Epithelial cell of esophagus (primary cell): ENCODE measurements at places on chromosomes 12 and 14.
A peak's percentile ranks its signal among the peaks of the same experiment; 100 is the strongest.

- DNase-seq: no peak
Measured at GRCh38 chr12:78441737-78442453, 422.7 kb upstream of the SYT1 start.

- DNase-seq: no peak
Measured at GRCh38 chr14:55698051-55698450, 118.0 kb downstream of the KTN1 start.

DNA sequence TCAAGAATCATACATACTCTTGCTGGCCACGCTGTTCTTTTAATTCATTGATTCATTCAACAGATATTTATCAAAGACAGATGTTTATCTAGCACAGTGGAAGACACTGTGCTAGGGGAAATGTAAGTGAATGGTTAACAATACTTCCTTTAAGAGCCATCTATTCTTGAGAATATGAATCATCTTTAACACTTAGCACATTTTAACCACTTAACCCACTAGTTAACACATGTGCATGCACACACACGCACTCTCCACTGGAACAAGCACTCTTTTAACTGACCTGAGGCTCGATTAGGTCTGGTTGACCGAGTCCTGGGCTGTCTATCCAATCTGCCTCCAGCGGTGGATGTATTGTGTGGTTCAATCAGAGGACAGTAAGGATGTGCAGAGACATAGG is 34.6 kb downstream of the LMNTD1 start:
- DNase-seq: peak; percentile 52

- no peak for DNase-seq
Measured at GRCh38 chr12:92370828-92371227, 225.2 kb upstream of the BTG1 start.

DNA sequence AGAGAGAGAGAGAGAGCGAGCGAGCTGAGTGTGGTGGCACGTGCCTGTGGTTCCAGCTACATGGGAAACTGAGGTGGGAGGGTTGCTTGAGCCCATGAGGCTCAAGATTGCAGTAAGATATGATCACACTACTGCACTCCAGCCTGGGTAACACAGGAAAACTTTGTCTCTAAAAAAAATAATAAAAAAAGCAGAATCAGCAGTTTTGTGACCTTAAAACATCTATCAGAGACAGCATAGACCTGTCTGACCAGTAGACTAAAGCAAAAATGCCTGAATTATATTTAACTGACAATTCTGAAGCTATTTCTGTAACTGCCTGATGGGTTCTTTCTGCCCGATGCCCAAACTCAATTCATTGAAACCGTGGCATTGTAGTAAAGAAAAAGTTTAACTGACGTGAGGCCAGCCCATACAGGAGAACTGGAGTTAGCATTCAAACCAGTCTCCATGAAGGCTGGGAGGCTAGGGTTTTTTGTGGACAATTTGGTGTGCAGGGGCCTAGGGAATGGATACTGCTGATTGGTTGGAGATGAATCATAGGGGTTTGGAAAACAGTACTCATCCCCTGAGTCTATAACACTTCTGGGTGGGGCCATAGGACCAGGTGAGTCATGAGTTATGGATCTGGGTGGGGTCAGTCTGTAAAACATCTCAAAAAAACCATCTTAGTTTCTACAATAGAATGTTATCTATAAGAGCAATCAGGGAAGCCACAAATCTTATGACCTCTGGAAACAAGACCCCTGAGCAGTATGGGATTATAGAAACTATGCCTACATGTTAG is 8.0 kb upstream of the RASSF8 start:
- DNase-seq: peak; percentile 58

DNA sequence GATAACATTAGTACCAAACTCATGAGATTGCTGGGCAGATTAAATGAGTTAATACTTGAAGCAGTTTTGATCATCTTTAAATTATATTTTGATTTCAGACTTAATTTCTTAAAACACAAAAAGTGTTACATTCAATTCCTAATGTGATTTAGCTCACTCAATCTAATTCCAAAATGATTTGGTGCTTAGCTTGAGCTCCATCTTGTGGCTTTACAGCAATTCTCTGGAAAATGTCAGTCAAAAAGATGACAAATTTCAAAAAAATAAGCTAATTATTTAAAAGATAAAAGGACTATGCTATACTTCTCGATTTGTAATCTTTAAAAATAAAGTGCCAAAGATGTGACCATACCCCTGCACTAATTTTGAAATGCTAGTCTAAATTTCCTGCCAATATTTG is 10.1 kb downstream of the LLPH start:
- DNase-seq: no peak

DNA sequence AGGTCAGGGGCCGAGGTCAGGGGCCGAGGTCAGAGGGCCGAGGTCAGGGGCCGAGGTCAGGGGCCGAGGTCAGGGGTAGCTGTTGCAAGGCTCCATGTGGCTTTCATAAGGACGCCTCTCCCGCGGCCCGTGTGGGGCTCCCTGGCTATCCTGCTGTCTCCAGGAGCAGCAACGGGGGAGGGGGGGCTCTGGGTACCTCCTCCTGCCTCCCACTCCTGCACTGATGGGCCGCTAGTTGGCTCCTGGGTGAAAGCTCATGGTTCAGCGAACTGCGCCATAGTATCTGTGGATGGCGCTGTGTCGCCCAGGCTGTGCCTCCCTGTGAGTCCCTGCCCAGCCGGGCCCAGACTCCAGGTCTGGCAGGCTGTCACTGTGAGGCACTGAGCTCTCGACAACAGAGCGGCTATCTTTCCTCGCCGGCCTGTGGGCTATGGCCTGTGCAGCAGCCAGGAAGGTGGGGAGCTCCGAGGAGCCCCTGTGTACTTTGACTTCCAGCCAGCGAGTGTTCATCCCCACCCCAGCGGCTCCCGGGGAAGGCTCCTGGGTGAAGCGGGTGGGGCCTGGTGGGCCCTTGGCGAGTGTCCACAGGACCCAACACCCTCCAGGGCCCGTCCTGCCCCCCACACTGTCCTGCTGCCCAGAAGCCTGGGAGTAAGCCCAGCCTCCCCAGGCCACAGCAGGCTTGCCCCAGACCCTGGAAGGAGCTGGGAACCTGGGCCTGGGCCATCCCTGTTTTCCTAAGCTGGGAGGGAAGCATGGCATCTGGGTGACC is 8.1 kb downstream of the RFLNA start:
- no peak for DNase-seq
